Uterus (tissue), 4 donors: ENCODE measurements at places on chromosomes 12 and 14. TPM values are rescaled to one million over a fixed set of nuclear protein-coding genes. Genes with fewer than 3 reads are reported as not detected.

GRCh38 chr14:66025779-66026178 is 460.4 kb upstream of the CCDC196 start:
- H3K36me3 ChIP-seq, result no peaks in the 10 kb centered on the region
- H3K4me1 ChIP-seq, result no peaks in the 10 kb centered on the region
- no peak overlapping the region for H3K27ac ChIP-seq
- H3K27me3 ChIP-seq, result no peaks in the 10 kb centered on the region
- H3K4me3 ChIP-seq, result no peak overlapping the region

DNA sequence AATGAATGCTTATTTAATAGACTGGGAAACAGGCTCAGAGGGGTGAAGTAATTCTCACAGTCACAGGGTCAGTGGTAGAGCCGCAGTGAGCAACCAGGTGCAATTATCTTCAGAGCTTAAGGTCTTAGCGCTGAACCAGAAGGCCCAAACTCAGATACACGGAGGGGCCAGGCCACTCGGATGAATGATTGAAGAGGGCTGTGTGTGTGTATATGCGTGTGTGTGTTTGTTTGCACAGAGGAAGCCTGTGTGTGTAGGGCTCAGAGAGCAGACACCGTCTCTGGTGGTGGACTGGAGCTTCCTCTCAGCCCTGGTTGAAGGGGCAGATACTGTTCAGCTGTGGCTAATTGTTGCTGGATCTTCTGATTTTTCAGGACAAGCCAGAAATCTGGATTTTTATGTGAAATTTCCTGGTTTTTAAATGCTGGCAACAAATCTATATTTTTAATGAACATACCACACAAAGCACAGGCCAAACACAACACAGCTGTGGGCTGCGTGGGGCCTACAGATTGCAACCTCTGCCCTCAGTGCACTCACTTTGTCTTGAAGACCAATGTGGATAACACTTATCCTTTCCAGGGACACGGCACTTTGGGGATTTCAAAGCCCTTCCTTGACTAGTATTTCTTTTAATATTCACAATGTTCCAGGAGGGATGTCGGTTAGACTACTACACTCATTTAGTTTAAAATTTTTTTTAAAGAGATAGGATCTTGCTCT is 94.5 kb upstream of the NRXN3 start:
- DNase-seq, result no peak
- H3K4me3 ChIP-seq, result no peak overlapping the region

DNA sequence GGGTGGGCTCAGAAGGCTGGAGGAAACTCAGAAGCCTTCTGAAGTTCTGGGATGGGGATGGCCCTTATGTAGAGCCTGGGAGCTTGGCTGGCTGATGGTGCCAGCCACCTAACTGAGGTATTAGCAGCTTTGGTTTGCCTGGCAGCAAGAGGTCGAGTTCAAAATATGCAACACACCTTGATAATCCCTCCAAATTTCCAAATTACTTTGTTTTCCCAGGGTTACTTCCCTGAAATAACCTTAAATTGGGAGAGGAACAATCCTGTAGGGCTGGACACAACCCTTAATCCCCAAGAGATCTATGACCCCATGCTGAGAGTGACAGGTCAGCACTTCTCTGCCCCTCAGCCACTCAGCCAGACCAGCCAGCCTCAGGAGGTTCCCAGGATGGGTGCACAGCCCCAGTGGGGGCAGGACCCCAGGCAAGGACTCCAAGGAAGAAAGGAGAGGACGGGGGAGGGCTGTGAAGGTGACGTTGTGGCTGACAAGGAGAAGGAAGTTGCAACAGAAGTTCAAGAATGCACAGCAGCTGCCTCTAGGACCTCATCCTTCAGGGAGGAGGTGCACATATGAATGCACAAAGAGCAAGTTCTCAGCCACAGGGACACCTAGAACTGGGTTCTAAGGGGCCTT is 18.6 kb upstream of the KRT77 start:
- no peak for DNase-seq
- H3K27me3 ChIP-seq, result no peaks in the 10 kb centered on the region
- no peaks in the 10 kb centered on the region for H3K36me3 ChIP-seq
- no peak overlapping the region for H3K4me3 ChIP-seq
- H3K27ac ChIP-seq, result no peak overlapping the region

- no peak for DNase-seq
- H3K4me1 ChIP-seq, result no peaks in the 10 kb centered on the region
- no peak overlapping the region for H3K4me3 ChIP-seq
- no peaks in the 10 kb centered on the region for H3K27me3 ChIP-seq
- no peaks in the 10 kb centered on the region for H3K36me3 ChIP-seq
- H3K27ac ChIP-seq, result no peak overlapping the region
These were observed 13.8 kb downstream of the MTHFD1 start for GRCh38 chr14:64401949-64402348.

GRCh38 chr12:25427337-25428249 is 125.5 kb downstream of the LMNTD1 start:
- H3K36me3 ChIP-seq, result no peaks in the 10 kb centered on the region
- no peaks in the 10 kb centered on the region for H3K4me1 ChIP-seq
- DNase-seq, result no peak
- no peaks in the 10 kb centered on the region for H3K27me3 ChIP-seq
- H3K27ac ChIP-seq, result no peak overlapping the region

DNA sequence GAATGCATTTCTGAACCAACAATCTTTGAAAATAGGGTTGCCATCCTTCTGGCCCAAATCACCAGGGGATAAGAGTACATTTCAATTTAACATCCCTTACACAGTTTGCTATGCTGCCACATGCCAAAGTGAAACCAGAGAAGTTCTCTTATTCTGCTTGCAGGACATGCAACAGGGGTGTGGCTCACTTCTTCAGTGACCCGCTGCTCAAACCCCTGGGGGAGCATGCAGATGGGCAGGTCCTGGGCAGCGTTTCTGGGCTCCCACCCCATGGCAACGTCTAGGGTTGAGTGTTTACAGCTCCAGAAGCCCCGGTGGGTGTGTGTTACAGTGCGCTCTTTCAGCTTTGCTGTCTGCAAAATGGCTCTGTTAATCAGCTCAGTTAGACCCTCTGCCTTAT is 1306.3 kb upstream of the TMEM132C start:
- DNase-seq, result no peak
- H3K27ac ChIP-seq, result no peak overlapping the region
- H3K27me3 ChIP-seq, result no peaks in the 10 kb centered on the region
- H3K4me1 ChIP-seq, result no peaks in the 10 kb centered on the region

DNA sequence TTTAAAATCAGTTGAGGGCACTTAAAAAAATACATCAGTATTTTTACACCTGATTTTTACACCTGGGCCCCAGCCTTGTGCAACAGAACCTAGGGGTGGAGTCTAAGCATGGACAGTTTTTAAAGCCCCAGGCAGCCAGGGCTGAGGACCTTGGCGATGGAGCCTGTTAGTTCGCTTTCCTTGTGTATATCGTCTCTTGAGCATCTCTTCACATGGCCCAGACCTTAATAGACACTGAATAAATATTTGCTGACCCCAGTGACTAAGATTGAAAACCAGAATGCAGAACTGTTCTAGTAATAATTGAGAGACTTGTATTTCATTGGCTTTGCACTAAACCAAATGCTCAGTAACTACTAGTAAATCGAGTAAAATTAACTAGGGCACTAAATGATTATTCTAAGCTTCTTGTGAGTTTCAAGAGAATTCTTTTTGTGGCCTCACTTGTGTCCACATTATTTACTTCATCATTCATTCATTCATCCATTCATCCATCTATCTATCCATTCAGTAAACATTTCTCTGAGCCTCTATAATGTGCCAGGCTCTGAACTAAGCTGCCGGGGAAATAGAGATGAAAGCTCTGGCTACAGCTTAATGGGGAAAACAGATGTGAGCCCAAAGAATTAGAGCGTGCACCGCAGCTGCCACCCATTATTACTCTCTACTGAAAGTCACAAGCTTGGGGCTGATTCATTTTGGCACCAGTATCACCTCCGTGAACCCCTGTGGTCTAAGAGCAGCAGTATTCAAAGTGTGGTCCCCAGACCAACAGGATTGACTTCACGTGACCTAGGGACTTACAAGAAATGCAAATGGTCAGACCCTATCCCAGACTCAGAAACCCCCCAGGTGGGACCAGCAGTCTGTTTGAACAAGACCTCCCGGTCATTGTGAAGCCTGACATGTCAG is 30.7 kb upstream of the BCL7A start:
- H3K27ac ChIP-seq, result no peak overlapping the region
- no peak for DNase-seq
- no peaks in the 10 kb centered on the region for H3K4me1 ChIP-seq
- H3K4me3 ChIP-seq, result no peak overlapping the region
- H3K36me3 ChIP-seq, result no peaks in the 10 kb centered on the region

DNA sequence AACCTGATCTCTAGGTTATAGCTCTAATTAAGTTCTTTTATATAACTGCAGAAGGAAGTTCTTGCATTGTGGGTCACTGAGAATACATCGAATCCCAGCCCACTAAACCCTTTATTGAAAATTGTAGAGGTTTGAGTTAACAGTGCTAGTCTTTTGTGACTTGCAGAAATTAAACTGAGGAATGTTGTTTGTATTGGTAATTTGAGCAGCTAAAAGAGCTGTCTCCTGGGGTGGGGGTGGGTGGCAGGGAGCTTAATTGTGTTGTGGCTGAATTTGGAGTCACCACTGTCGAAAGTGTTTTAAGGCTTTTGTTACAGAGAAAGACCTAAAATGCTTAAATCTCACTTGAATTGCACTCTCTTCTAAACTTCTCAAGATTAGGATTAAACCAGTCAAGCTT is 3.2 kb upstream of the COX8C start:
- H3K4me1 ChIP-seq, result no peaks in the 10 kb centered on the region
- H3K27me3 ChIP-seq, result no peaks in the 10 kb centered on the region
- H3K27ac ChIP-seq, result no peak overlapping the region
- H3K4me3 ChIP-seq, result no peak overlapping the region
- no peak for DNase-seq
- H3K36me3 ChIP-seq, result no peaks in the 10 kb centered on the region

DNA sequence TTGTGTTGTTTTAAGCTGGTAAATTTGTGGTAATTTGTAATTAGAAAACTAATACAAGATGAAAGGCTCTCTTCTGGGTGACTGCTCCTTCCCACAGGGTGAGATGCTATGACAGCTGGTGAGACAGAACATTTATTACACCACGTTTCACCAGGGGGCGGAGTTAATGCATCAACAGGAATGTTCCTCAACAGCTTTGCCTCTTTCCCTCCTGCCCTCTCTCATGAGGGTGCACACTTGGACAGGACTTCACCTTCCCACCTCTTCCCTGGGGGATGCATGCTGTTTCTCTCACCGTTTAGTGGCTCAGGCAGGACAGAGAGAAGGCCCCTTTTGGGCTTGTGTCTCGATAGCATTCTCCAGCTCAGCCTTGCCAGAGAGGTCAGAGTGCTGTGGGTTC is 13.4 kb upstream of the PPP1R1A start:
- no peaks in the 10 kb centered on the region for H3K36me3 ChIP-seq
- no peaks in the 10 kb centered on the region for H3K4me1 ChIP-seq
- no peaks in the 10 kb centered on the region for H3K27me3 ChIP-seq
- H3K4me3 ChIP-seq, result no peak overlapping the region

- H3K27ac ChIP-seq, result no peak overlapping the region
- H3K36me3 ChIP-seq, result no peaks in the 10 kb centered on the region
- H3K4me1 ChIP-seq, result no peaks in the 10 kb centered on the region
- H3K27me3 ChIP-seq, result peaks cover 2% of the 10 kb centered on the region
These were observed 156.4 kb upstream of the SYT10 start for GRCh38 chr12:33596061-33596460.

- H3K27me3 ChIP-seq, result no peaks in the 10 kb centered on the region
- H3K4me1 ChIP-seq, result no peaks in the 10 kb centered on the region
- no peak overlapping the region for H3K4me3 ChIP-seq
- no peaks in the 10 kb centered on the region for H3K36me3 ChIP-seq
These were observed 6.4 kb upstream of the SFSWAP start for GRCh38 chr12:131704509-131704908.

GRCh38 chr12:122306407-122306806 is 40.1 kb upstream of the VPS33A start:
- DNase-seq, result no peak
- no peaks in the 10 kb centered on the region for H3K36me3 ChIP-seq
- H3K4me1 ChIP-seq, result no peaks in the 10 kb centered on the region
- H3K27ac ChIP-seq, result no peak overlapping the region
- no peaks in the 10 kb centered on the region for H3K27me3 ChIP-seq

DNA sequence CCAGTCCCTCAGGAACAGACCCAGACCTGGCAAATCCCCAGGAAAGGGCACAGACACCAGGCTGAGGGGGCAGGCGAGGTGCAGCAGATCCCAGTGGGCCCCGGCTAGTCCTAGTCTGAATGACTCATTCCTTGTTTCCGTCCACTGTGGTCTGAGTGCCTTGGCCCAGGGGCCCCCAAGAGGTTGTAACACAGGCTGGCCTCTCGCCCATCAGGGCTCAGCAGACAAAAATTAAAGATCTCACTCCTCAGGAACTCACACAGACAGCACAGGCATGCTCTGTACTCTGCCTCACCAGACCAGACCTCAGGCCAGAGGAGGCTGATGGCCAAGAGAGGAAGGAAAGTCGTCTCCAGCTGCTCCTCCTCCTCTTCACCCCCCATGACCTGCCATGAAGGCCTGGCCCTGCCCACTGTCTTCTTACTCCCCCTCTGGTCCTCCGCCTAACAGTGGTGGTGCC is 7.7 kb upstream of the LTBP2 start:
- no peak overlapping the region for H3K4me3 ChIP-seq
- peak overlapping the region; percentile 82 for H3K27ac ChIP-seq
- H3K27me3 ChIP-seq, result no peaks in the 10 kb centered on the region
- H3K36me3 ChIP-seq, result no peaks in the 10 kb centered on the region
- peak; percentile 92 for DNase-seq

- H3K4me1 ChIP-seq, result no peaks in the 10 kb centered on the region
- H3K36me3 ChIP-seq, result no peaks in the 10 kb centered on the region
- H3K4me3 ChIP-seq, result no peak overlapping the region
- no peaks in the 10 kb centered on the region for H3K27me3 ChIP-seq
- no peak for DNase-seq
These were observed 5.9 kb upstream of the PRPH start for GRCh38 chr12:49288922-49289555.

LRRC10 gene
- total RNA-seq, result not detected

RNF34 gene
- 43.9 TPM for total RNA-seq

RFX4 gene
- not detected for total RNA-seq

POMT2 gene
- 72.2 TPM for total RNA-seq
